Suprapubic skin (tissue), 4 donors: ENCODE measurements at places on chromosomes 2 and 18.

DNA sequence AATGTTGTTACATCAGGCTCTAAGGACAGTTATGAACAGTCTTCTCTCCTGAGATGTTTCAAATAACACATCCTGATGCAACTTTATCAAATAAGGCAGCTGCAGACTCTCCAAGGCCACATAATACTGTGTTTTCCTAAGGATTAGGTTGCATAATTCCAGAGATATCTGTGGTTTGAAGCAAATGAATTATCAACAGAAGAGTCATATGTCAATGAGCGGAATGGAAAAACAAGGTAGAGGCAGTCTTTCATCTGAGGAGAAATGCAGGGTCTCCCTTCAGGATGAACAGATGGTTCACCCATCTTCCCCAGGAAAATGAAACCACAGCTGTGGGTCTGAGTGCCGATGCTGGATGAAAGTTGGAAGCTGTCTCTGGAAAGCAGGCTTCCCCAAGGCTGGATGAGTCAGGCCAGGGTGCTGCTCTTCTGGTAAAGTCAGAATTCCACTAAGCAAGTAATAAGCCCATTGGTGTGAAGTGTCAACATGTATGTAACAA, 22.2 kb downstream of the LYG1 start:
- DNase-seq: no peak

- DNase-seq: no peak
These were observed 34.5 kb downstream of the STK39 start for GRCh38 chr2:168212866-168213265.

GRCh38 chr2:147779440-147779839, 65.4 kb upstream of the ACVR2A start:
- no peak for DNase-seq

DNA sequence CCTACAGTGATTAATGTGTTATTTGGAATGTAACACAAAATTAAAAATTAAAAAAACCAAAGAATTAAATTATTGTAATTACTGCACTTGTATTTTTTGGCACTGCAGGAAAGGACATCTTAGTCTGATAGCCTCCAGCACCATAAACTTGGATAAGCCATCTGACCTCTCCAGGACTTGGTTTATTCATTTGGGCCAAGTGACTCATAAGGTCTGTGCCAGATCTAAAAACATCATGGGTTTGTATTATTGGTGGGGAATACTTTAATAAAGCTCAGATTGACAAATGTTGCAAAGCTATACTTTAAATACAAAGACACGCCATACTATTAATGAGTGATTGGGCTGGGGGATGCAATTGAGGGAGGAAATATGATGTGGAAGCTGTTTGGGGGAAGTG, 225.2 kb downstream of the ZNF521 start:
- no peak for DNase-seq

DNA sequence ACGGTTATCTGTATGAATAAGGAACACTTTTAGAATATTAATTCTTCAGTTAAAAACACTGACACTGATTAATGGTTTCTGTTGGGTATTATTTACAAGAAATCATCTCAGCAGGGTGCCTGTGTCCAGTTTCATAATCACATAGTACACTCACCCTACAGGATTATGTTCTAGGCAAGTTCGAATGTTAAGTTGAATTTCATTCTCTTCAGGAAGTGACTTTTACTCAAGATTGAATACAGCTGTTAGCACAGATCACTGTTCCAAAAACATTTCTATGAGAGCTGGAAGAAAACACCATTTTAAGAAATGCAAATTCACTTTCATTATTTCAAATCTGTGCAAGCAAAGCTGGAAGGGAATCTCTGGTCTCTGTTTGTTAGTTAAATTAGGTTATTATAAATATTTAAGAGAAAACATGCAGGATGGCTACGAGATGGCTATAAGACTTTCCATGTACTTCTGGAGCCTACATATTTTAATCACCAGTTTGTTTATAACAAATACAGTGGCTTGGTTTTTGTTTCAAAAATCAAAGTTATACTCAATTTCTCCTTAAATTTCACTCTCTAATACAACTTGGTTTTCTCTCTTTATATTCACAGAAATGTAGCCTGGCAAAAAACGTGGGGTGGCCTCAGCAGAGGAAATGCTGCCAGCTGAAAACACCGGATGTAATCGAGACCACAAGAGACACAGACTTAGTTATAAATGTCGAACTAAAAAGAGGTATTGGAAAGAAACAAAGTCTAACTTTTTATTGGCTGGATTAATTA, 65.8 kb downstream of the RBMS1 start:
- DNase-seq: no peak

- DNase-seq: no peak
These were observed 80.1 kb upstream of the CTNNA2 start for GRCh38 chr2:79432731-79433146.

- no peak for DNase-seq
These were observed 25.5 kb upstream of the LRRC30 start for GRCh38 chr18:7205346-7205745.

DNA sequence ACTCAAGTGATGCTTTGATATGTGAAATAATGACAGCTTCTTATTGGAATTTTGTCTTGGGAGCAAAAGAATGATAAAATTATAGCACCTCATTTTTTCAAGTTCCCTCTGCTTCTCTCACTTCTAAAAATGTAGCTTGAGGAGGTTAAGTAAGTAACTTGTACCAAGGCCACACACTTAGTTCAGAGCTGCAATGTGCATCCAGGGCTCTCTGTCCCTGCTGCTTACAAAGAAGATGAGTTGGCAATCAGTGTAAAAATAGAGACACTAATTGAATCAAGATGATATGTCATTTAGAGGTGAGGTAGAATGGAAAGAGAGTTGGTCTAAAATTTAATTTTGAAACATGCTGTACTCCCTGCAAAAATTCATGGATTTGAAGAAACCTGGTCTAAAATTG, 312.0 kb upstream of the TNP1 start:
- DNase-seq: no peak

GRCh38 chr2:3282056-3282998, 95.3 kb downstream of the EIPR1 start:
- no peak for DNase-seq

- DNase-seq: no peak
These were observed 82.6 kb upstream of the CYP1B1 start for GRCh38 chr2:38158378-38159118.

- no peak for DNase-seq
These were observed 120.4 kb upstream of the ACKR3 start for GRCh38 chr2:236449167-236449761.

DNA sequence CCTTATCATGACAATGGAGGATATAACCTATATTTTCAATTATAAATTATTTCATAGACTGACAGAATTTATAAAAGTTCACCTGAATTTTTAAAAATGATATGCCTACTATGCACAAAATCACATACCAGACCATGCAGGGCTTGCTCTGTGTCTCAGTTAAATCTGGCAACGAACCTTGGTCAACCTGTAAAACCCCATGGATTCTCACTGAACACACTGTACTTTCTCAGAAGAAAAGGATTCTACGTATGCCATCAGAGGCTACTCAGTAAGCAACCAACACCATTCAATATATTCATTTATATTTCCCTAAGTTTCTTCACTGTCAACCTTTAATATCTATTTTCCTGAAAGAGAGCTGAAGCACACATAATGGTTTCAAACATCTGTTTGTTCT, 52.4 kb downstream of the NRXN1 start:
- no peak for DNase-seq

DNA sequence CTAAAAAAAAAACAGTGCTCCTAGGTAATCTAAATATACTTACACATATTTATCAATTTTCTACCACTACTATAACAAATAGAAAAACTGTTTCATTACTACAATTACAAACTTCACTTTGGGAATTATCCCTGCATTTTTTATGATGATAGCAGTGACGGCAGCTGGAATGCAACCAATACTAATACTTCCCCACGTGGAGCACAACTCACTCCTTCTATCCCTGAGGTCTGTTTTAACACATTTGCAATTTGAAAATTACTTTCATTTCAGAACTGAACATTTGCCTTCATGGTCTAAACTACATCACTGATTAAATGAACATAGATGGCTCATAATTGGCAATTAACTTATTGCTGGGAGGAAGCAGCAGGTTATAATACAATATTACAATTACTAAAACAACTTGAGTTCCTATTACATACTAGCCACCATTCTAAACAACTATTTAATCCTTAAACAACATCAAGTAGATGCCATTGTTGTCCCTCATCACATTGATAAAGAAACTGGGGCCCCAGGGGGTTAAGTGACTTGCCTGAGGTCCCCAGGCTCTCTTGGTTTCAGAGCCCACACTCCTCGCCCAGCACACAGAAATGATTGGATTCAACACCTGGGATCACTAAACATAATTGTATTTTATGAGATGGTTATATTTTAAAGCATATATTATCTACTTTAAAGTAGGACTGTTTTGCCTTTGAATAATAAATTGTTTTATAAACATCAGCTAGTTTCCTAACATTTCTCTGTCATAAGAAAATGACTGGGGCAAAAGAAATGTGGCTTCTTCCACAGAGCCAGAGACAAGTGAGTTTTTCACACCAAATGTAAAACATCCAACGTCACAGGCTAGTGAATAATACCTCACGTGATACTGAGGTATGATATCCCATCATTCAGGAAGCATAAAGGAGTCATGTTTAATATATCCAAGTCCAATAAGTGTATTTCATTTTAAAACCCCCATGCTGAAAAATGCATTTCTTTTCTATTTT, 6.2 kb downstream of the COLEC12 start:
- no peak for DNase-seq

- no peak for DNase-seq
These were observed 94.9 kb upstream of the PXDN start for GRCh38 chr2:1839066-1839756.

DNA sequence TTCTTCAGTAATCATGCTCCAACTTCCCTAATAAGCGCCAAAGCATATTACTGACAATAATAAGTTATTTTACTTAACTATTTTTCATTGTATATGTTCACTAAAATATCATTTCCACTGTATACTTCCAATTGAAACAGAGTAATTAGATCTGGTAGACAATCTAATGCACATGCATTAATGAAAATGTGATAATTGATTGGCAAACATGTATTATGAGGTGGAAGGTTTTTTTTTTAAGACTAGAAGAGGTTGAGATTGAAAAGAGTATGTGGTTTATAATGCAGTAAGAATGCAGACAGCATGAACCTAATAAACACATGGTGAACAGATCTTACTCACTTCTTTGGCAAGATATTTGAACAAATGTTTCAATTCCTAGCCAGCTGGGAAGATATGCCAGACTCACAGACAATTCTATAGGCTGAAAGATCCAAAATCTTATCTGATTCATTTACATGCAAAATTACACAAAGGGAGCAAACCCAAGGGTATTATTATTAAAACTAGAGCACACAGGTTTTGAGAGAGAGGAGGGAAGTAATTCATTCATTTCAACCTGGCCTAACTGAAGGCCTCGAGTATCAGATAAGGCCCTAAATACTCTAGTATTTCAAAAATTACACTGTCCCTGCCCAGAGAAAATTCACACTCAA, 2.8 kb downstream of the NCKAP1 start:
- no peak for DNase-seq

GRCh38 chr2:233853353-233853752, 982 bp downstream of the HJURP start:
- DNase-seq: no peak

GRCh38 chr18:29181151-29181901, 1004.4 kb upstream of the CDH2 start:
- no peak for DNase-seq

DNA sequence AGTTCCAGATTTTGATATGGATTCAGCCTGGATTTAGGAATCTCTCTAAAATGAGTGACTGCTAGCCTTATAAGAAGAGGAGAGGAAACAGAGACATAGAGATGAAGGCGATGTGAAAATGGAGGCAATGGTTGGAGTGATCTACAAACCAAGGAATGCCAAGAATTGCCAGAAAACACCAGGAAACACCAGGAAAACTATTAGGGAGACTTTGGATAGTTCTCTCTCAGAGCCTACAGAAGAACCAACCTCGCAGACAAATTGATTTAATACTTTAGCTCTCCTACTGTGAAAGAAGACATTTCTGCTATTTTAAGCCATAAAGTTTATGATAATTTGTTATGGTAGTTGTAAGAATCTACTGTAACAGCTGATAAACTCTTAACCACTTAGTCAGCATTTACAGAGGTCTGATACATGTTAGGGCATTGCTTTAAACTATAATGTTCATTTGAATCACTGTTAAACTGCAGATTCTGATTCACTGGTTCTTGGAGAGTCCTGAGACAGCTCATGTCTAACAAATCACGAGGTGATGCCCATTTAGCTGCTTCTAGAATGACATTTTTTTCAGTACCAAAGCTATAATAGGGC, 1702.6 kb upstream of the LRRTM1 start:
- no peak for DNase-seq

DNA sequence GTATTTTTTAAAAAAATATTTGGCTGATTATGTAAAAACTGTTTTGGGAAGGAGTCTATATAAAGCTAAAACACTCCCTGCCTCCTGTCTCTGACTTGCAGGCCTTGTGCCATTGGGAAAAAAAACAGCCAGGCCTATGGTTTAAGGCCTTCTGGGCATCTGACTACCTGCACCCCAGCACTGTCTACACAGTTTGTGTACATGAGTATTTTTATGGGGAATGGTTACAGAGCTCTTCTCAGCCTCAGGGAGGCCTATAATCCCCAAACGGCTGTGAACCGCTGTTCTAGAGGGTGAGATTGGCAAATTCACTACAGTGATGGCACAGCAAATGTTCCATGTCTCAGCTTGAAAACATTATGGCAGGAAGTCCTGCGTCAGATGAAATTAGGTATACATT, 96.1 kb downstream of the LTBP1 start:
- DNase-seq: no peak

- DNase-seq: no peak
These were observed 167.1 kb upstream of the FOSL2 start for GRCh38 chr2:28225473-28226080.

GRCh38 chr2:112750560-112750843, 13.9 kb downstream of the CKAP2L start:
- no peak for DNase-seq

GRCh38 chr2:1721706-1722646, 22.3 kb downstream of the PXDN start:
- DNase-seq: no peak

- DNase-seq: peak; percentile 28
These were observed 171.3 kb upstream of the ID2 start for GRCh38 chr2:8510519-8510918.

GRCh38 chr18:36808681-36809080, 20.1 kb downstream of the TPGS2 start:
- DNase-seq: no peak

DNA sequence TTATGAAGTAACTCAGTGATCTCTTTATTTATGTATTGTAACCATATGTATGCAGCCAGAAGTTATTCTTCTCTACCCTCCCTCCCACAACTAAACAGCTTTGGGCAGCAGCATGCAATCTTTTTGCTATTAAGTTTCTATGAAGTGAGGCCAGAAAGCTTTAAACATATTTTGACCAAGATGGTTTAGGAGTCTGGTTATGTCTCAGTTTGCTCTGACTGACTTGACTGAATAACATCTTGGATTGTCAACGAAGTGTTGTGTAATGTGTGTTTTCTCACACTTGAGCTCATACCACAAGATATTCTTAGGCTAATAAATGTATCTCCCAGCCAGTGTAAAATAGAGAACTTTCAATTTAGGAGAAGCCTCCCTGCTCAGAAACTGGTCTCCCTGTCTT, 104.3 kb downstream of the TTC27 start:
- no peak for DNase-seq

- no peak for DNase-seq
These were observed 20.2 kb upstream of the STK17B start for GRCh38 chr2:196191541-196191940.

GRCh38 chr2:118643294-118643693, 204.2 kb downstream of the EN1 start:
- no peak for DNase-seq
